ENCODE measurements at places on chromosomes 5 and 9.

- no peak for DNase-seq
These were observed 122.9 kb upstream of the IL12B start for GRCh38 chr5:159453209-159453608.

GRCh38 chr5:13250464-13251291, 693.8 kb downstream of the DNAH5 start:
- DNase-seq, result no peak

GRCh38 chr5:2014058-2014610, 131.4 kb upstream of the IRX4 start:
- no peak for DNase-seq

GRCh38 chr5:149761461-149761860, 31.4 kb downstream of the PPARGC1B start:
- no peak for DNase-seq

DNA sequence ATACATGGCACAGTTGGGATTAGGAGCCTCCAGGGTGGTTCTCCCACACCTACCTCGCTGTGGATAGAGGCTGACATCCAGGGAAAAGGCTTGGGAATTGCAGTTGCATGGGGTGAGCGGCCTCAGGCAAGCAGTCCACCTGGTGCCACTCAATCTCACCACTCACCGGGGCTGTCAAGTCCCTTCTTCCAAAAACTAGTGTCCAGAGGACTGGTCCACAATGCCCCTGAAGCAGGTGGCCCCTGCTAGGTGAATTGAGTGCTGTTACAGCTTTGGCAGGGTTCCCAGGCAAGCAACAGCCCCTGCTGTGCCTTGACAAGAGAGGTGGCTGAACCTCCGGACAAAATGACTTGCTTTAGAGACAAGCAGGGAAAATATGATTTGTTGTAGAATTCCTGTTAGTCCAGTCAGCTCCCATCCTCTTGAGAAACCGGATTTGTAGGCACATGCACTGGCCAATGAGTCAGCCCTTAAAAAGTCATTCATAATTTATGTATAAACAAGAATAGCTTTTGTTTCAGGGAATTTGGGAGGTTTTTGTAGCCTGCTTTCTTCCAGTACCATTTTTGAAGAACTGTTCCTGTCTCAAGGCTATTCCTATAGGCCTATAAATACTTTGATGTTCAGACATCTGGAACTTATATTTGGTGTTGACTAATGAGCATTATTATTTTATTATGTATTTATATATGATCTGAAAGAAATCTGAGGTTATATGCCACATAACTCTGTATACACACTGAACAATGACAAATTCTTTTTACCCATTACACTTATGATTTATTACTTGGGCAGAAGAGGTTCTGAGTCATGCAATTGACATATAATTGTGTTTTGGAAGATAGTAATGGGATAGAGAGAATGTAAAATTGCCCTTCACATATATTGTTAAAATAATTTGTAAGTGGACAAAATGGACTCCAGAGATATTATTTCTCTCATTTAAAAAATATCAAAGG, 411.1 kb downstream of the ACTL7B start:
- DNase-seq, result peak; percentile 26

GRCh38 chr5:138840103-138840502, 35.0 kb downstream of the LRRTM2 start:
- DNase-seq, result no peak

DNA sequence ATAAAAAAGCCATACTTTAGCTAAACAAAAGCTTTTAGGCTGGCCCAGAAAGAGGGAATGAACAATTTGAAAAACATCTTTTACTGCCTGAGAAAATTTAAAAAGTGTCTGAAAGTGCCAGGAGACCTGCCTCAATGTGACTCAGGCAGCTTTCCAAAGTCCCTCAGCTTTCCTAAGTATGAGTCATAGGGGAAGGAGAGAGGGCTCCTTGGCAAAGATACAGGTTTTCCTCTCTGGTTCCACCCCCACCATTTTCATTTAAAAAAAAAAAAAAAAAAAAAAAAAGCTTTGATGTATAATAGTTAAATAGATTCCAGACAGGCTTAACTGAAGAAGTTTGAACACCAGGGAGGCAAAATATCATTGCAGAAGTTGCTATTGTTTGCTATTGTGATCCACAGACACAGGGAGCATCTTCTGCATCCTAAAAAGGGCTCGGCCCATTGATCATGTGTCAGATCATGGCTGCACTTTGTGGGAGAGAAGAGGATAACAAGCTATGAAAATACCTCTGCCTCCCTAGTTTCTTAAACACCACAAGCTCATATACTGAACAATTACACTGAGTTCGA, 71.5 kb downstream of the MRPS27 start:
- DNase-seq, result peak; percentile 76
